Activated naive CD8-positive, alpha-beta T cell treated with anti-CD3 and anti-CD28 coated beads for 36 hours (primary cell): ENCODE measurements at places on chromosomes 2 and 18.

DNA sequence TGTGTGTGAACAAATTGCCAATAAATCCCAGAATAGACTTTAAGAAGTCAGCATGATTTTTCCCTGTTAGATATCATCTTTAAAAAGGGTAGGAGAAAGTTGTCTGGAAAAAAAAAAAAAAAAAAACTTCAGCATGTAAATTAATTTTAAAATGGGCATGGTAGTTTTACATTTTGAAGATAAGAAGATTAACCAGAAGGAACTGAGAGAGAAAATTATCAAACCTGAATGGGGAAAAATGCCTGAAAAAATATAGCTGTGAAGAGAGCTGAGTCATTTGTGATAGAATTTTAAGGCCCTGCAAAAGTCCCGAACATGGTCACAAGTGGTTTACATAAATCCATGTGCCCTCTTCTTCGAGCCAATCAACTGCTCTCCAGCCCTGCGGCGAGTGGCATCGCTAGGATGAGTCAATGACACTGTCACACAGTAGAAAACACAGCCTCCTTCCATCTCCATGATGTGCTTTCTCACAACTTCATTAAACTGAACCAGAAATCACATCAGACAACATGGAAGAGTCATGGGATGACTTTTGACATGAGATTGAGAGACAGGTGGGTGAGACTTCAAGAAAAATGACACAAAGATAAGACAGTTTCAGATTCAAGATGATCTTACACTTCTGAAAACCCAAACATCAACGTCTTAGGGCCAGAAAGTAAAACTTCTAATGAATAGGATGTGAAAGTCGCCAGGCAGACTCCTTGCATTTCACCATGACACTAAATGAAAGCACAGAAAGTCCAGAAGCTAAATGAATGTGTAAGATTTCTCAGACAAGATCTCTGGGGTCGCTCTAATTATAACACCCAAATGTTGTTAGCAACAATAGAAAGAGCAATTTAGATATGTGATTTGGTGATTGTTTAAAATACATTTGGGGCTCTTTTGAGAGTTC lies 273.0 kb upstream of the ID2 start:
- DNase-seq, result peak; percentile 66

- no peak for DNase-seq
Observed at GRCh38 chr18:55786651-55787272, 198.8 kb upstream of the TCF4 start.

DNA sequence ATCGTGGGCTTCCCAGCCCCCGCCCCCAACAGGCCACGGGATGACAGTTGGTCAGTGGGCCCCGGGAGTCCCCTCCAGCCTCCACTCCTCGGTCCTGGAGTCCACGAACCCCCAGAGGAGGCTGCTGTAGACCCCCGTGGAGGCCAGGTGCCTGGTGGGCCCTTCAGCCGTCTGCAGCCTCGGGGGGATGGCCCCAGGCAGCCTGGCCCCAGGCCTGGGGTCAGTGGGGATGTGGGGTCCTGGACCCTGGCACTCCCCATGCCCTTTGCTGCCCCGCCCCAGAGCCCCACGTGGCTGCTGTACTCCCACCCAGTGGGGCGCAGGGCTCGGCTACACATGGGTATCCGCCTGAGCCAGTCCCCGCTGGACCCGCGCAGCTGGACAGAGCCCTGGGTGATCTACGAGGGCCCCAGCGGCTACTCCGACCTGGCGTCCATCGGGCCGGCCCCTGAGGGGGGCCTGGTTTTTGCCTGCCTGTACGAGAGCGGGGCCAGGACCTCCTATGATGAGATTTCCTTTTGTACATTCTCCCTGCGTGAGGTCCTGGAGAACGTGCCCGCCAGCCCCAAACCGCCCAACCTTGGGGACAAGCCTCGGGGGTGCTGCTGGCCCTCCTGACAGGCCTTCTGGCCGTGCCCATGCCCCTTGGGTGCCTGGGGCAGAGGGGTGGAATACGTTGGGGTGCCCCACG lies 7.6 kb downstream of the NEU4 start:
- DNase-seq, result no peak

DNA sequence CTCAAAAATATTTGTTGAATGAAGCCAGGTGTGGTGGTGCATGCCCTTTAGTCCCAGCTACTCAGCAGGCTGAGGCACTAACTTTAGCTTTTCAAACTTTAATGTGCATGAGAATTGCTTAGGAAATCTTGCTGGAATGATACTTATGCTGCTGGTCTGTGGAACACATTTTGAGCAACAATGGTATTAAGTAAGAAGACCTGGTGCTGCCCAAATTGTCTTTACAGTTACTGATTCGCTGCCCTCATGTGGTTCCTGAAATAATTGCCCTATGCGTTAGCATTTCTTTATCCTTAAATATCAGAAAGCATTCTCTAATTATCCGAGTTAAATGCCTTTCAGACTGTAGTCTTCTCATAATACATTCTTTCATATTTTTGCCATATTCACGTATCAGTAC lies 76.0 kb upstream of the SESTD1 start:
- DNase-seq, result no peak

DNA sequence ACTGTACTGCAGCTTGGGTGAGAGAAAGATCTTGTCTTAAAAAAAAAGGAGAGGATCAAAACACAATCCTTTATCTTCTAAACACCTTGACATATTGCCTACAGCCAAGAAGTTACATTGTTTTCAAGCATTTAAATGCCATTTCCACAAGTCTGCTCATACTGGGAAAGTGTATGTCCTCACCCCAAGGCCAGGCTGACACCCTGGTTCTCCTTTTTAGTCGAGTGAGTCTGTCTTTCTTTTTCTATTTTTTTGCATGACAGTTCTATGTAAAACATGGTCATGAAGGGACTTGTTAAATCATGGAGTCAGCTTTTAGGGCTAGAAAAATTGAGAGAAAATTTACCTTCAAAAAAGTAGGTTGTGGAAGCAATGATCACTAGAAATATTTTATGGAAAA lies 233.3 kb downstream of the FAM210A start:
- DNase-seq, result no peak

DNA sequence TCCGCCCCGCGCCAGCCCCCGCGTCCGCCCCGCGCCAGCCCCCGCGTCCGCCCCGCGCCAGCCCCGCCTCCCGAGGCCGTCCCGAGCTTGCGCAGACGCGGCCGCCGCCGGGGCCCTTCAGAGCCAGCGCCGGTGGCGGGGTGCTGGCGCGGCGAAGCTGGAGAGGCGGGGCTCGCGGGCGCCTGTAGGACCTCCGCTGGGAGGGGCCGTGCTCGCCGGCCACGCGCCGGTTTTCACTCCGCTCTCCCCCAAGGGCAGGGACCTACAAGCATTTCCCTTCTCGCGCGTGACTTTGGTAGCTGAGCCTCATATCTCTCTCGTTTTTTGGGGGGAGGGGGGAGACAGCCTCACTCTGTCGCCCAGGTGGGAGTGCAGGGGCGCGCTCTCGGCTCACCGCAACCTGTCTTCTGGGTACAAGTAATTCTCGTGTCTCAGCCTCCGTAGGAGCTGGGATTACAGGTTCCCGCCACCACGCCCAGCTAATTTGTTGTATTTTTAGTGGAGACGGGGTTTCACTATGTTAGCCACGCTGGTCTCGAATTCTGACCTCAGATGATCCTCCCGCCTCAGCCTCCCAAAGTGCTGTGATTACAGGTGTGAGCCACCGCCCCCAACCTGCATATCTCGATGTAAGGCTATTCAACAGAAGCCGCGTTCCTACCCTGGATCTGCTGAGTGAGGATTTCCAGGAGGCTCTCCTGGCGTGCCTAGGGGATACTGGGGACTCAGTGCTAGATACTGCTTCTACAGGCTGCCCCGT lies at the start of gene ZNF514:
Gene ZNF514 (minus strand): TSS at position 159 of the 760 bp plus-strand sequence. CDS start 6,595 bp downstream, outside the sequence.
- peak; percentile 78 for DNase-seq

GRCh38 chr2:140869107-140869506 lies 1261.7 kb downstream of the LRP1B start:
- no peak for DNase-seq

DNA sequence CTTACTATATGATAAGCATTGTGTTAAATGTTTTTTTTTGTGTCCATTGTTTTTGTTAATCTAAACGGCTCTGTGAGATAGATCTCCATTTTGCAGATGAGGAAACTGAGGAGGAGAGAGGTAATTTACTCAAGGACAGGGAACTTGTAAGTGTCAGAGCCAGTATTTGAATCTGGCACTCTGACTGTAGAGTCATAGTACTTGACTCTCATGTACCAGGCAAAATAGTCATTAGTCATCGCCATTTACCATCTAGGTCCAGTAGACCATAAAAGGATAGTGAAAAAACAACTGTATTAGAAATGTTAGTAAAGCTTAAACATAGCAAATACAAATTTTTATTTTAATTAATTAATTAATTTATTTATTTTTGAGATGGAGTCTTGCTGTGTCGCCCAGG lies 4.8 kb downstream of the PSMD14 start:
- no peak for DNase-seq

GRCh38 chr2:46803911-46804670 lies 111.5 kb downstream of the MCFD2 start:
- DNase-seq, result no peak

DNA sequence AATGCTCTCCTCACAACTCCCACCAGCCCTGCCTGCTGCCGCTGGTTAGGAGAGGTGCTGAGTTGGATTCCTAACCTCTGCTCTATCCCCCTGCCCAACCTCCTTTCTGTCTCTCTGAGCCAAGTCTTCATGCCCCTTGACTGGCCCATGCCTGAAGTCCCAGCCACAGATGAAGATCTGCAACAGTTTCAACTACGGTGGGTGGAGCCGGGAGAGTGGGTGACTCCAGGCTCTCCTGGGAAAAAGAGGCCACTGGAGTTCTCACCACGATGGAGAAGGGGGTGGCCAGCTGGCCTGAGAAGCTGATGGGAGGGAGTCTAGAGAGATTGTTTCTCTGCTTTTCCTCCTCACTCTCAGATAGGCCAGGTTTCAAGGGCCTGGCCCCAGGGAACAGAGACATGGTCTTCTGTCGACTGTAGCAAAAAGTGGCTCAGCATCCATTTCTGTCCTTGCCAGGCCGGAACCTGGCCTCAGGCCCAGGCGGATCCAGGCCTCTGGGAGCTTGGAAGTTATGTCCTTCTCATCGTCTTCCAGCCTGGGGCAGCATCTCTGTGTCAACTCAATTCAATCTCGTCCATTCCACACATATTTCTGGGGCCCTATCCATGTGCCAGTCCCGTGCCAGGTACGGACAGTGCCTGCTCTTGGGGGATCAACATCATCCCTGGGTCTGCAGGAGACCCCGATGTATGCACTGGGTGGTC lies 75.3 kb downstream of the INHBB start:
- DNase-seq, result no peak

GRCh38 chr2:239673641-239674040 lies 272.8 kb upstream of the HDAC4 start:
- no peak for DNase-seq

DNA sequence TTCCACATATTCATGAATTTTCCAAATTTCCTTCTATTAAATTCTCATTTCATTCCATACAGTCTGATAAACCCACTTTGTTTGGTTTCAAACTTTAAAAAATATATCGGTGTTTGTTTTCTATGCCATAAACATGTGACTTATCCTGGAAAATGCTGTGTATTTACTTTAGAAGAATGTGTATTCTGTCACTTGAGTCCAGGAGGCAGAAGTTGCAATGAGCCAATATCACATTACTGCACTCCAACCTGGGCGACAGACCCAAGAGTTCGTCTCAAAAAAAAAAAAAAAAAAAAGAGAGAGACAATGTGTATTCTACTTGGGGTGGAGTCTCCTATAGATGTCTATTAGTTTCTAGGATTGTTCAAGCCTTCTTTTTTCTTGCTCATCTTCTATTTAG lies 31.8 kb downstream of the MBD5 start:
- DNase-seq, result no peak

DNA sequence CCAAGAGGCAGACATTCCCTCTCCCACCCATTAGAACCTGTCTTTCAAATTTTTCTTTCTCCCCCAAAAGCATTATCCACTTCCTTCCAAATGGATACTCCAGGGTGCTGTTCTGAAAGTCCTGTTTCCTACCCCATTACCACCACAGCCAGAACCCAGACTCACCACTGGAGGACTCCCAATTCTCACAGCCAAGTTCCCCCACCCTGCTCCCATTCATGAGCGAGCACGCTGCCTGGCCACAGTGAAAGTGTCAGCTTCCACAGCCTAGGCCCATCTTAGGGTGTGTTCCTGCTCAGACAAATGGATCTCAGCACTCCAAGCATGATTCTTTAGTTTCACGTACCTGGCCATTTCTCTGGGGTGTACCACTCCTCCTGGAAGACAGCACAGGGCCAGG lies 3.8 kb upstream of the ANKRD53 start:
- no peak for DNase-seq

DNA sequence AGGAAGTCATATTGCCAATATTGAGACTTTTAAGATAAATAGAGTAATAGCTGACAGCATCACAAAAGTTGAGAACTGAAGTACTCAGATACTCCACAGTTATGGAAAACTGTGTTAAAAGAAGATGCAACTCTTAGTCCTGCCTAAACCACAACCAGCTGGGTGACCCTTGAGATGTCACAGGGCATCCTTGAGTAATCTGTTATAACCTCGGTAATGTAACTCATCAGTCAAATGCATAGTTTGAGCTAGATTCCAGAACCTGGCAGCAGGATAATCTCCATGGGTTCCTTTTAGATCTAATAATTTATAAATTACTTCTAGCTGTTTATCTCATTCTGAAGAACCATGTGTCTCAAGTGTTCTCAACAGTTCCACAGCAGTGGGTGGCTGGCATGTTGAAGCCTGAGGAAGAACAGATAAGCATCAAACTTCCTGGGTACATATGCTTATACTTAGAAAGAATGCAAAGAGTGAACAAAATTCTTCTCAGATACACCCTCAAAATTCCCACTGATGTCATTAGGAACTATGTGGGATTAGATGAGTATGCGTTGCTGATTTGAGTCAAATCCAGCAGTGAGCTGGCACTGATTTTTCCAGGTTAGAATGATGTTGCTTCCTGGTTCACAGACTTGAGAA lies 304.1 kb upstream of the ERBB4 start:
- no peak for DNase-seq

- DNase-seq, result no peak
Observed at GRCh38 chr2:112493858-112494648, 12.1 kb downstream of the TTL start.

GRCh38 chr18:73254564-73254963 lies 386.8 kb upstream of the NETO1 start:
- DNase-seq, result no peak

- peak; percentile 49 for DNase-seq
Observed at GRCh38 chr2:191115391-191115790, 35.4 kb downstream of the STAT4 start.

GRCh38 chr2:165499131-165499530 lies 29.6 kb downstream of the CSRNP3 start:
- DNase-seq, result no peak

DNA sequence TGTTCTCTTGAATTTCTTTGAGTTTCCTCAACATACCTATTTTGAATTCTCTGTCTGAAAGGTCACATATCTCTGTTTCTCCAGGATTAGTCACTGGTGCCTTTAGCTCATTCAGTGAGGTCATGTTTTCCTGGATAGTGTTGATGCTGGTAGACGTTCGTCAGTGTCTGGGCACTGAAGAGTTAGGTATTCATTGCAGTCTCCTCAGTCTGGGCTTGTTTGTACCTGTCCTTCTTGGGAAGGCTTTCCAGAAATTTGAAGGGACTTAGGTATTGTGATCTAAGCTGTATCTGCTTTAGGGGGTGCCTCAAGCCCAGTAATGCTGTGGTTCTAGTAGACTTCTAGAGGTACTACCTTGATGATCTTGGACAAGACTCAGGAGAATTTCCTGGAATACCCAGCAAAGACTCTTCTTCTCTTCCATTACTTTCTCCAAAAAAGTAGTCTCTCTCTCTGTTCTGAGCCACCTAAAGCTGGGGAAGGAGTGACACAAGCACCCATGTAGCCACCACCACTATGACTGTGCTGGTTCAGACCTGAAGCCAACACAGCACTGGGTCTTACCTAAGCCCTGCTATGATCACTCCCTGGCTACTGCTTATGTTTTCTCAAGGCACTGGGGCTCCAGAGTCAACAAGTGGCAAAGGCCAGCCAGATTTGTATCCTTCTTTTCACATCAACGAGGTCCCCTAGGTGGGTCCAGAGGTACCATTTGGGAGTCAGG lies 852.0 kb downstream of the BCL11A start:
- DNase-seq, result no peak
